ENCODE measurements at places on chromosomes 12 and 14.
A peak's percentile ranks its signal among the peaks of the same experiment; 100 is the strongest.

GRCh38 chr14:22882529-22883172 lies 371 bp upstream of the REM2 start:
- DNase-seq: no peak

GRCh38 chr14:95699412-95699811 lies 13.2 kb downstream of the TCL1B start:
- DNase-seq: no peak

- DNase-seq: no peak
Measured at GRCh38 chr14:75389679-75390078, 38.1 kb upstream of the JDP2 start.

DNA sequence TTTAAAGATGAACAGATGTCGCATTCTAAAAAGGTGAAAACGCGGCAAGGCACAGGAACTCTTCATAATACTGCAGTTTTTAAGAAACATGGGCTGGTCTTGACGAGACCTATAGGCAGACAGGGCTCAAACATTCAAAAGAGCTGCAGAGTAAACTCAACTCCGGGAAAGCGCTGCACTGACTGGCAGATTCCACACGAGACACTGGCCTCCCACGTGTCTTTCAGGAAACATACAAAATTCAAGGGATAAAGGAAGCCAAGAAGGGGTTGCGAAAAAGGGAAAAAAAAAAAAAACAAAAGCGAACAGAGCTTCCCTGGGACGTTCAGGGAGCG lies 614 bp upstream of the ARF6 start:
- DNase-seq: peak; percentile 95

GRCh38 chr14:81172881-81173280 lies 47.9 kb downstream of the GTF2A1 start:
- DNase-seq: no peak

DNA sequence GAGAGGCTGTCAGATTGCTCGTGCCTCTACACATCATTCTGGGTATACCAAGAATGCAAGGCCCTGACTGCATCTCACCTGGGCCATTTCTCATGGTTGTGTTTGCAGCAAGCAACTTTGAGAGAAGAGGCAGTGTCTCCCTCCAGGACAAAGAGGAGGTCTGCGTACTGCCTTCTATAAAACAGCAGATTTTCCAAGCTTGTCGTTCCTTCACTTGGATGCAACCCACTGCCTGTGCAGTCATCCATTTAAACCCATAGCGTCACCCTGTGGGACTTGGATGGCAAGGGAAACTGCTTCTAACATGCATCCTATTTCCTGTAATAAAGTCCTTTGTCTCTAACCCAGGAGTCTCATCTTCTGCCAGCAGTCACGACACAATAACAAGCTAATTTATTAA lies 1.3 kb downstream of the POMT2 start:
- no peak for DNase-seq

- DNase-seq: no peak
Measured at GRCh38 chr12:78494911-78495310, 369.7 kb upstream of the SYT1 start.

DNA sequence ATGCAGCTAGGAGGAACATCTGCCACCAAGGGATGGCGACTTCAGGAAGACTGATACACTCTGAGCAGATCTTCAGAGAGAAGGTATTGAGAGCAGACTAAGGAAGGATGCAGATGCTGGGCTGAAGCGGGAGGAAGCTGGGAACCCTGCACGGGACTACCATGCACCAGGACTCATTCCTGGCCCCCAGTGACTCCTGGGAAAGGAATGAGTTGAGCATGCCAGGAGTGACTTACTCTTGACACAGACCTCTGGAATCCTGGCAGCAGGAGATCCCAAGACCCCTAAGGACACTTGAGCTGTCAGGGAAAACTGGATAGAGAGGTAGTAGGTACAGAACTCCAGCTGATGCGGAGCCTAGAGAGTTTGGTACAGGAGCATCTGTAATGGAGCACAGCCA lies 336.1 kb downstream of the RPS29 start:
- DNase-seq: no peak

DNA sequence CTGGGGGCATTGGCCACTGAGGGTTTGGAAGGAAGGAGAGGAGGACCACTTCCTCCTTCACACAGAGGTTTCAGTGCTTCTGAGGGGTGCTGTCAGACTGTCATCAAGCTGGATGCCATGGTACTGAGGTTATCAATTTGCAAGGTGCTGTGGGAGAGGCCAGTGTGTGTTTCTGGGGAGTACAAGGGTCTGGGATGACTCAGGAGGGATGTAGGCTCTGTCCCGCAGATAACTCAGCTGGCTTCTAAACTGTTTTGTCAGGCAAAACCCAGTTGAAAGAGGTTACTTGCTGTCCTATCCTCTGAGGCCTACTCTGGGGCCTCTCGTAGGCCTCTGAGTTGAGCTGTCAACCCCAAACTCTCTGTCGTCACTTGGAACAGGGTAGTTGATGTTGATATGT lies 22.8 kb downstream of the ADCK1 start:
- no peak for DNase-seq

DNA sequence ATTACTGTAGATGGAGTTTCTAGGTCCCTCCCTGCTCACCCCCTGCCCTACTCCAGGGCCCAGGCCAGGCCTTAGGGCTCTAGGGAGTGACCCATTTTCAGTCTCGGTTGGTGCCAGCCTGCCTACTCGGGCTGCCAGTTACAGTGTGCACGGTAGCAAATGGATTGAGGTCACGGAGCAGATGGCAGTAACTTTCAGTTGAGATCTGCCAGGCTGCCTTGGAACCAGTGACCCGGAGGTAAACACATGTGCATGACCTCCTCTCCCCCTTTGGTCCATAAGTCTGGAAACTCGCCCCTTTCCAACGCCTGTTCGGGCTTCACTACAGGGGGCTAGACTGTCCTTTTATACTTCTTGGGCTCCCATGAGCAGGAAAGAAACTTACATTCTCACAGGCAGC lies 139.7 kb upstream of the TBX3 start:
- no peak for DNase-seq

GRCh38 chr14:68235011-68235410 lies 415.4 kb downstream of the RAD51B start:
- DNase-seq: no peak

GRCh38 chr14:24259282-24260025 lies 3.5 kb downstream of the TGM1 start:
- DNase-seq: no peak

DNA sequence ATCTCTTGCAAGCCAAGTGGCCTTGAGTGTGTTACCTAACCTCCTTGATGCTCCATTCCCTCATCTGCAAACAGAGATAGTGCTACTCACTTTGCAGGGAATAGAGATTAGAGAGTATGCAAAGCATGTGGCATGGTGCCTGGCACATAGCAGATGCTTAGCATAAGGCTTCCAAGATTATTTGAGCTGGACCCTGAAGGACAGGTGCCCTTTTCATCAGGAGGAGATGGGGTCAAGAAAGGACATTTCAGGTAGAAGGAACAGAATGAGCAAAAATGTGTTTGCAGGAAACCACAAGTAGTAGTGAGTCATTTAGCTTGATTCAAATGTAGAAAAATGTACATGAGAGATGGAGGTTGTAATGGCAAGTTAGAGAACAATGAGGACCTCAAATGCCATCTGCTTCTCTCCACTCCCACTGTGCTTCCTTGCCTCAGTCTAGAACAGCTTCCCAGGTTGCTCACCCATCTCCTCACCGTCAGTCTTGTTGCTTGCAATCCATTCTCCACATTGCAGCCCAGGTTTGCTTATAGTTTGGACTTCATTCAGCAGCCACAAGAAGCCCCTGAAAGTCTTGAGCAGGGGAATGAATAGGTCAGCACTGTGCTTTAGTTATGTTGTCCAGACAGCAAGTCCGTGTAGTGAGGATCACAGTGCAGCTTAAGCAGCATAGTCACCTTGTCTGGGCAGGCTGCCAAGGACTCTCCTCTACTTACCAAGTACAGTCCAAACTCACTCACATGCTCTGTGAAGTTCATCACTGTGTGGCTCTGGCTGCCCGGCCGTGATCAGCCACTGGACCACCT lies 536.3 kb upstream of the CCDC196 start:
- DNase-seq: no peak

GRCh38 chr12:122840580-122841513 lies 5.6 kb downstream of the HIP1R start:
- DNase-seq: no peak

GRCh38 chr14:26741711-26742212 lies 143.9 kb upstream of the NOVA1 start:
- DNase-seq: no peak

- DNase-seq: no peak
Measured at GRCh38 chr12:11662369-11662768, 12.9 kb downstream of the ETV6 start.
